ENCODE measurements at places on chromosomes 1 and 21.

- DNase-seq = no peak
Measured at GRCh38 chr1:201020040-201020591, 3.4 kb downstream of the KIF21B start.

- DNase-seq = no peak
Measured at GRCh38 chr1:183195142-183195574, 9.1 kb downstream of the LAMC2 start.

- DNase-seq = no peak
Measured at GRCh38 chr1:221696718-221697461, 45.0 kb downstream of the DUSP10 start.

DNA sequence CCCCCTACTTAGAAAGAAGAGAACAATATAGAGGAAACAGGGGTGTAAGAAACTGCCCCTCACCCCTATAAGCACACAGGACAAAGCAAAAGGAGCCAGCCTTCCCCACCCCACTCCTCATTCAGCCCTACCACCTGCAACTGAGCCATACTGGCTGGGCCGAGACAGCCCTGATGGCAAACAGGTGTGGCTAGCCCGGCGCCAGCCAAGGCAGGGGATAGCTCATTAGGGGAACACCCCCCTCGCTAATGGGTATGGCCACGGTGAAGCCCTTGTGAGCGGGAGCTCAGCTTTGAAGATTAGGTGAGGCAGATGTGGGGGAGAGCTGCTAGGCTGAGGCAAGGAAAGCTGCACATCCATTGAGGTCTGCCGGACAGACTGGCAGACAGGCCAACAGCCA is 65.5 kb downstream of the ERI3 start:
- no peak for DNase-seq
